ENCODE measurements at places on chromosomes 5 and 9. TPM values are rescaled to one million over a fixed set of nuclear protein-coding genes. Genes with fewer than 3 reads are reported as not detected.

The PCBD2 gene
- total RNA-seq: 4.7 TPM

The SLC36A3 gene
- total RNA-seq: not detected

The DMGDH gene
- 2.5 TPM for total RNA-seq

The ZNG1F gene
- total RNA-seq: 3.5 TPM

The SVEP1 gene
- total RNA-seq: 150 TPM

The SPINK7 gene
- not detected for total RNA-seq

The TRIM36 gene
- total RNA-seq: 0.29 TPM

The PCDHGC5 gene
- total RNA-seq: 8.1 TPM

The BTNL8 gene
- not detected for total RNA-seq

The IFNB1 gene
- not detected for total RNA-seq

The FGFR4 gene
- 20.1 TPM for total RNA-seq

The ECM2 gene
- total RNA-seq: 5.7 TPM

The C9orf50 gene
- total RNA-seq: 0.44 TPM

The UBAP1 gene
- 39.0 TPM for total RNA-seq

The ACER2 gene
- total RNA-seq: 1.6 TPM

The GDA gene
- not detected for total RNA-seq

The CBY3 gene
- not detected for total RNA-seq

The FOXD4L3 gene
- total RNA-seq: not detected

The FBP2 gene
- not detected for total RNA-seq

The DNAJC25 gene
- total RNA-seq: 9.3 TPM

The DNM1 gene
- total RNA-seq: 86.0 TPM

The FGF1 gene
- 2.6 TPM for total RNA-seq

The BARX1 gene
- not detected for total RNA-seq

The PAIP1 gene
- total RNA-seq: 80.3 TPM

The CORO2A gene
- 0.33 TPM for total RNA-seq

The SPZ1 gene
- total RNA-seq: not detected

The LRRC19 gene
- not detected for total RNA-seq

The TAF11L3 gene
- total RNA-seq: not detected

The TEX53 gene
- not detected for total RNA-seq

The STPG3 gene
- 0.66 TPM for total RNA-seq

The CNTNAP3 gene
- total RNA-seq: 0.15 TPM

The POU5F2 gene
- 0.99 TPM for total RNA-seq

The TRIP13 gene
- total RNA-seq: 5.6 TPM

The ZNF462 gene
- 17.0 TPM for total RNA-seq

The SUSD1 gene
- 18.8 TPM for total RNA-seq

The PLPP7 gene
- 9.3 TPM for total RNA-seq

The CDKN2AIPNL gene
- 37.8 TPM for total RNA-seq

The ESM1 gene
- total RNA-seq: 3.3 TPM

The RGS7BP gene
- not detected for total RNA-seq

The PTPRD gene
- total RNA-seq: 13.1 TPM

Data from smooth muscle cell of trachea (primary cell).